Progenitor cell of endocrine pancreas (in vitro differentiated cells): ENCODE measurements at places on chromosomes 11 and 22.

DNA sequence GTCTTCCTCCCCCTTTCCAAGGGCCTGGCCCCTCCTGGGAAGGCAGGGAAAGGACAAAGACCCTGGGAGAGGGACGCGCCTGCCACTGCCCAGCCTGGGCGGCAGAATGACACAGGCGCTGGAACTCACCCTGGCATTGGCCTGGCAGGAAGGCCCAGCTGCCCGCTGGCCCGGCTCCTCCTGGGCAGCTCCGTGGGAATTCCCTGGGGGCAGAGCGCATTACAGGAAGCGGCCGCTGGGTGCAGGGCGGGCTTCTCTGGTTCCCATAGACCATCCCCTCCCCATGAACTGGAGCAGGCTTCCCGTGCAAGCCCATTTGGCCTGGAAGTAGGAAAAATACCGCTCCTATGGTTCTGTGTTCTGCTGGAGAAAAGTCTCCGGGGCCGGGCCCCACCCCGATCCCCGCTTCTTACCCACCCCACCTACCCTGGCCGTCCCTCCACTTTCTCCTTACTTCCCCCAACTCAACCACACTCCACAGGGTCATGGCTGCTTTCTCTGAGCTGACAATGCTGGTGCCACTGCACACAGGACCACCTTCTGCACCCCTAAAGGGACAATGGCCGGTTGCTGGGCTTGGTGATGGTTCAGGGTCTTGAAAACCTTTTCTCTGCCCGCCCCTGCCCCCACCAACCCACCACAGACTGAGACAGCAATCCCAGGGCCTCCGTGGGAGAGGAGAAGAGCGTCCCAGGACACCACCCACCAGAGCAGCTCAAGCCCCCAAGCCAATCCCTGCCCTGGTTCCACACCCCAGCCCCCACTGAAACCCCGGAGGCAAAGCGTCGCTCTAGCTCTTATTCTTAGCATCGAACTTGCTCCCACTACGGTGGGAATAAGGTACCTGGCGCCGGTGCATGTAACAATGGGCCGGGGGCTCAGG lies 58.9 kb downstream of the LINC01488 start:
- no peak for DNase-seq

DNA sequence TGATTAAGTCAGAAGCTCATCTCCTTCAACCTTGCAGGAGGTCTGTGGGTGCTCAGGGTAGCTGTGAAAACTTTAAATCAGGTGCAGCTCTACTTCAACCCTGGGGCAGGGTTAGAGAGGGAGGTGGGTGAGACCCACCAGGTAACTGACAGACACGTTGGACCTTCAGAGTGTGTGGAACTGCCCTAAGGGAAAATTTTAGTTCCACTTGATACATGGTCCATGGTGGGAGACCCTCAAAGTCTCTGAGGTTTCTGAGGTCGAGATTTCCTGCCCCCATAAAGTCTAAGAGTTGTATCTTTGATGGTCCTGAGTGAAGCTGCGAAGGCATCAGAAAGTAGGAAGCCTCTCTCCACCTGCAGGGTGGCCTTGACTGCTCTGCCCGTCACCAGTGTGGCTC lies 23.9 kb upstream of the NNMT start:
- DNase-seq: no peak

- no peak for DNase-seq
Observed at GRCh38 chr11:70455354-70455753, 57.0 kb downstream of the CTTN start.

DNA sequence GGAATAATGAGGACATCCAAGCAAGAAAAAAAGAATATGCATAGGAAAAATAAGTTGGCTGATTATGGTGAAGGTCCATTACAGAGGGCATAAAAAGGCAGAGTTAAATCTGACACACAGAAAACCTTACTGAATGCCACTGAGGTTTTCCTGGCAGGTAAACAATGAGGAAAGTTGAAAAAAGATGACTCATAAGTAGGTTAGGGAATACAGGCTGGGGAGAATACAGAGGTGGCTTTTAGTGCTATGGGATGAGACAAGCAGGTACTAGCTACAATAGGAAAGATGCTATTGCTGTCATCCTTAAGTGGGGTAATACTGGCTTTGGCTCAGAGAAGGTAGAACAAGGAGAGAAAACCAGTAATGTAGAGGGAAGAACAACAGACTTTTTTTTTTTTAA lies 44.7 kb downstream of the CSTF3 start:
- DNase-seq: no peak

- DNase-seq: peak; percentile 54
Observed at GRCh38 chr22:45096256-45096907, 67.3 kb upstream of the NUP50 start.

DNA sequence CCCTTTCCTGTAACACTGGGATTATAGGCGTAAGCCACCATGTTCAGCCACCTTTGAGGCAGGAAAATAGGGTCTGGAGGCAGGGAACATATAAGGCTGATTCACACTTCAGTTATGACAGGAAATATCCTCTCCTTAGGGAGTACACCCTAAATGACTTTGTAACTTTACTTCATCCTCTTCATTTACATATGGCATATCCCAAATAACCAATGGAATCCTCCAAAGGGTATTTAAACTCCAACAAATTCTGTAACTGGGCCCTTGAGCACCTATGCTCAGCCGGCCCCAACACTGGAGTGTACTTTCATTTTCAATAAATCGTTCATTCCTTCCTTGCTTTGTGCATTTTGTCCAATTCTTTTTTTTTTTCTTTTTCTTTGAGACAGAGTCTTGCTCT lies 1.6 kb upstream of the KAT5 start:
- no peak for DNase-seq
